AG20443 (cell line): ENCODE measurements at places on chromosomes 1 and 21.

DNA sequence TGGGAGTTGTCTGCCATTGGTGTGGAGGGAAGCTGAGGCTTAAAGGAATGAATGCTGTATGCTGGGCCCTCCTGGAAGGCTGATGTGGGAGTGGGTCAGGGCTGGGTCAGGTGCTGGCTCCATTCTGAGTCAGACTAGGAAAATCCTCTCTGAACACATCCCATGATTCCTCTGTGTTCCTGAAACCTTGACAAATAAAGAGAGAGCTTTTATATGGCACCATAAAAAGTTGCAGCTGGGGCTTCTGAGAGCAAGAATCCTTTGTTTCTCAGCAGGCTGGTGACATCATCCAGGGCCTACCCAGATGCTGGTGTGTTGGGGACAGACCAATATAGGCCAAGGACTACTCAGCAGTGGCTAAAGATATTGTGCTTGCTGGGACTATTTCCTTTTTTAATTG is 27.8 kb upstream of the NFASC start:
- DNase-seq: no peak

DNA sequence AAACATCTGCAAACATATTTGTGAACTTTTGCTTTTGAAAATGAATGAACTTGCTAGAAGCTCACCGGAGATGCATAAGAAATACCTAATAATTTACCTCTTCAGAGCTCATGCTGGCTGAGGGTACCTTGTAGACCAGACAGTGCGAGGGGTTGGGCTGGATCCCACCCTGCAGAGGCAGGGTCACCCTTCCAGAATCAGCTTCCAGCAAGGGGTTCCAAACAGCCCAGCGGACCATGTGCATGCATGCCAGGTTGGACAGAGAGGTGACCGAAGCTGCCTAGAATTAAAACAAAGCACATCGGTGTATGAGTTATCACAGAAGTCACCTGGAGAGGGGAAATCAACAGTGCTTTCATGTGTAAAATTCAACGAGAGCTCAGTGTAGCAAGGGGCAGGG is 59.2 kb downstream of the NPHP4 start:
- DNase-seq: no peak

DNA sequence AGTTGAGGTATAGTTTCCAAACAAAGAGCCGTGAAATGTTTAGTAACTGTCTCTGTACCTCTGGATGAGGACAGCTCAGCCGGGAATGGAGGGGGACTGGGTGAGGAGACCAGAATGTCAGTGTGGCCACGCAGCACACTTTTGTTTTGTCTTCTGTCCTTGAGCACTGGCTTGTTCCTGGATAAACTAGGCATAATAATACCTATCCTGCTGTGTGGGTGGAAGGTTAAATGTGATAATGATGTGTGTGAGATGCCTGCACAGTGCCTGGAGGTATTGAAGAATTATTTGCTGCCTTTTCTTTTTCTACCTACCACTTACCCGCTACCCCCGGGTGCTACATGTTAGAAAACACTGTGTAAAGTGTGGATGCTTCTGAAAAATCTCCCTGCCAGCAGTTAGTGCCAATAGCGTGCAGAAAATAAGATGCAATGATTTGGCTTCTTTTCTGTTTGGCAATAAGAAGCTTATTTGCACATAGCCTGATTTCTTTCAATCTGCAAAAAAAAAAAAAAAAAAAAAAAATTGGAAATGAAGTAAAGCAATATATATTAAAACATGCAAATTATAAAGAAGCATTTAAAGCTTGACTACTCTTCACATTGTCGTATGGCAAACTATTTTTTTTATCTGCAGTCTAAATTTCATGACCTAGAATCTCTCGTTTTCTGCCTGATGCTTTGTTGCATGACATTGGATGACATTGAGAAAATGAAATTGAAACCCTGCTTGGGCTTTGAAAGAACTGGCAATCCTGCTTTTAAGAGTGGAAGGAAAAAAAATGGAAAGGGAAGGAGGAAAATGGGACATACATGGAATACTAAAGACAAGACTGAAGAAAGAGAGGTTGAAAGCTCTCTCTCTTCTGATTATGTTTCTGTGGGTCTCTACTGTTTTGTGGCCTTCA is 89.5 kb downstream of the DISC1 start:
- DNase-seq: no peak

DNA sequence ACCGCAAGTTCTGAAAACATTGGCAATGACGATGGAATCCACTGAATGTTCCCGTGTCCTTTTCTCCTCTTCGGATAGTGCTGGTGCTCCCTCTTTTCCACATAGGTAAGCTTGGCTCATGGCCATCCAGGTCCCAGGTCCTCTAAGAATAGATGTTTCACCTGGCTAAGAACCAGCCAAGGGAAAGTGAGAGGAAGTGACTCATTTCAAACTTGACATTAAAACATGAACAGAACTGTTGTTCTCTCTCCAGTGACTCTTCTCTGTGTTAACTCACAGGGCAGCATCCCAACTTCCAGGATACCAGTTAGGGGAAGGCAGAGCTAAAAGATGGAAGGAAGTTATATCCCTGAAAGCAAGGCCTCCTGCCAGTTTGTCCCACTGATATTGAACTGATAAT is 493.8 kb upstream of the CHRM3 start:
- DNase-seq: no peak

DNA sequence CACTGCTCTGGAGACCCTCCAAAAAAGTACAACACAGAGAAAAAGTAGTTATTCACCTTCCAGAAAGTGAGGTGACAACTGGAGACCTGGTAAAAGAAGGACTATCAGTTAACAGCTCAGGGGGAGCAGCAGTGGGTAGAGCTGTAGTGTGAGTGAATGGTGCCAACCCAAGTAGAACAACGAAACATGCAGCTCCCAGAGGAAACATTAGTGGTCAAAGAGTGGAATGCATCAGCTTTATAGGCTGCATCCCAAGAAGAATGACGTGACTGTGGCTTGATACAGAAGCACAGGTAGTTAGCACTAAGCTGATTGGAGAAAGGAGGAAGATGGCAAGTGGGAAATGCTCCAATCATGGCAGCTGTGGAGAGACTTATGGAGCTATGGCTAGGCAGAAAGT is 275.7 kb upstream of the CAMK1G start:
- DNase-seq: no peak

DNA sequence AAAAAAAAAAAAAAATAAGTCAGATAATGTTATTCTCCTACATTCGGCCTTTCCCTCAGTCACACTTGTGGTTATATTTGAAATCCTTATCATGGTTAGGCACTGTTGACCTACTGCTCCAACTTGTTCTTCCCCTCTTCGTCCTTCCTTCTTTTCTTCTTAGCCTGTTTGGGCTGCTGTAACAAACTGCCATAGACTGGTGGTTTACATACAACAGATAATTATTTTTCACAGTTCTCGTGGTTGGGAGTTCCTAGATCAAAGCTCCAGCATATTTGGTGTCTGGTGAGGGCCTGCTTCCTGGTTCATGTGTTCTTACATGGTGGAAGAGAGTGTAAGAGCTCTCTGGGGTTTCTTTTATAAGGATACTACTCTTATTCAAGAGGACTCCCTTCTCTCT is 73.4 kb downstream of the RABGAP1L start:
- no peak for DNase-seq

GRCh38 chr1:93865253-93865652 is 13.8 kb downstream of the DNTTIP2 start:
- no peak for DNase-seq

GRCh38 chr1:203103216-203103615 is 17.4 kb upstream of the MYOG start:
- DNase-seq: no peak

DNA sequence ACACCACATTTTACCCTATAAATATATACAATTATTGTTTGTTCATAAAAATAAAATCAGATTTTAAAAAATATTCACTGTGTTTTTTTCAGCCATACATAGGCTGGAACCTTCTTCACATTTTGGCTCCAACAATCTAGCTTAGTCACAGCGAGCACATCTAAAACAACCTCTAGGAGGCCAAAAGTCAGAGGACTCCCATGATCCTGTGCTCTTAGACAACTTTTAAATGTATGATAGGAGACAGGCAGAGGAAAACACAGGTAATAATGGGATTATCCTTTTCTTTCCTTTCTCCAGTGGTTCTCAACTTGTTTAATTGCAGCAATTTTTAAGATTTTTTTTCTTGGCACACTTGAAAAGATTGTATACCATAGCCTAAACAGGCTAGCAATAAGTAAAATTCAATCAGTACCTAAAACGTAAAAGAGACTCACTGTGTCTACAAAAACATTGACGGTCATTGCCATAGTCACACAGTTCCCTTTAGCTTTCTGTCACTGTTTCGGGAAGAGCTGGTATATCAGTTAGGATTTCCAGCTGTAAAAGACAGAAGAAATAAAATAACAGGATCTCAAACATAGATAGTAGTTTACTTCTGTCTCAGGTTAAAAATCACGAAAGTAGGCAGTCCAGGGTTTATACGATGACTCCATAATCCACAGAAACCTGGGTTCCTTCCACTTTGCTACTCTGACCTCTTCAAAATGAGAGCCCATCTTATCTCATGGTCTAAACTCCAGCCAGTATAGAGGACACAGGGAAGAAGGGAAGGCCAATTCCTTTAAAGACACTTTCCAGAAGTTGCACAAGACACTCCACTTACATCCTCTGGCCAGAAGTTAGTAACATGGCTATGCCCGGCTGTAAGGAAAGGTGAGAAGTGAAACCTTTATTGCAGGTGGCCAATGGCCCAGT is 39.2 kb upstream of the CR1L start:
- no peak for DNase-seq

DNA sequence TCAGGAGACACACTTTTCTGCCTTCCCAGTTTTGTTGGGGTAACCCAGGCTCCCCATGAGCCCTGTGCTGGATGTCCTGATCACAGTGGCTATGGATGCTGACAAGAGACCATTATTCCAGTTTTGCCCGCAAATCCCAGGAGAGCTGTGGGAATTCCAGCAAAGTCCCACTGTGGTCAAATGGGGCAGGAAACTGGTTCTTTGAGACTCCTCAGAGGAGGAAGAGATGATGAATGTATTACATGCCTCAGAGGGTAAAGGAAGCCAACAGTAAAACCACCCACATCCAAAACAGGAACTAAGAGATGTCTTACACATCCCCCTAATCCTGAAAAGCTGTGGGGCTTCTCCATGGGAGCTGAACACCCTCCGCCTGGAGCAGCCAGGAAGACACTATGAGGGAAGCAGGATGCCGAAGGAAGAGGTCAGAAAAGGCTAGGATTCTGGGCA is 12.8 kb upstream of the MPZL1 start:
- DNase-seq: no peak

GRCh38 chr1:8938232-8938999 is 7.3 kb upstream of the CA6 start:
- no peak for DNase-seq

DNA sequence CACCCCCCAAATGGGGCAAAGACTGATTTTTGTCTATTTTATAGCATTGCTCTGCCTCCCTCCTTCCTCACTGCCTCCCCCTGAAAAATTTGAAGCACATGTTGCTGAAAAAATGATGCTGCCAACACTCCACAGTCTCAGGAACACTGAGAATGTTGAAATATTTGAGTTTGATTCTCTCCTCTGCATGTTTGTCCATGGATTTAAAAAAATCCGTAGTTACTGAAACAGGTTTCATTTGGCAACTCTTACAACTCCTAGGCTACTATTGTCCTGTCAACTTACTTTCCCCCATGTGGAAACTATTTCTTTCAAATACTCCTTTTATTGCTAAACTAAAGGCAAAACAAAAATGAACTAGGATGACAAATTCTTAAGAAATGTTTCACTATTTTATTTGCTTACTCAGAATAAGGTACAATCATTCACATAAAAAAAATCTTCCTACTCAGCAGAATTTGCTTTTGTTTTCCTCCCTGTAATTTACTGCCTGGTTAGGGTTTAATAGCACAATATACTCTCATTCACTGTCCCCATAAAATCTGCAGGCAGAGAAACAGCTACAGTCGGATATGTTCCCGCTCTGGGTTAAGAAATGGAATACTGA is 50.2 kb downstream of the C21orf91 start:
- peak; percentile 14 for DNase-seq

GRCh38 chr21:28431527-28432200 is 561.0 kb downstream of the LTN1 start:
- DNase-seq: no peak

- DNase-seq: no peak
Measured at GRCh38 chr1:31444725-31445448, 31.9 kb downstream of the SERINC2 start.

- no peak for DNase-seq
Measured at GRCh38 chr1:23448846-23449245, 24.3 kb upstream of the TCEA3 start.

GRCh38 chr1:164250365-164250764 is 308.6 kb upstream of the PBX1 start:
- no peak for DNase-seq

DNA sequence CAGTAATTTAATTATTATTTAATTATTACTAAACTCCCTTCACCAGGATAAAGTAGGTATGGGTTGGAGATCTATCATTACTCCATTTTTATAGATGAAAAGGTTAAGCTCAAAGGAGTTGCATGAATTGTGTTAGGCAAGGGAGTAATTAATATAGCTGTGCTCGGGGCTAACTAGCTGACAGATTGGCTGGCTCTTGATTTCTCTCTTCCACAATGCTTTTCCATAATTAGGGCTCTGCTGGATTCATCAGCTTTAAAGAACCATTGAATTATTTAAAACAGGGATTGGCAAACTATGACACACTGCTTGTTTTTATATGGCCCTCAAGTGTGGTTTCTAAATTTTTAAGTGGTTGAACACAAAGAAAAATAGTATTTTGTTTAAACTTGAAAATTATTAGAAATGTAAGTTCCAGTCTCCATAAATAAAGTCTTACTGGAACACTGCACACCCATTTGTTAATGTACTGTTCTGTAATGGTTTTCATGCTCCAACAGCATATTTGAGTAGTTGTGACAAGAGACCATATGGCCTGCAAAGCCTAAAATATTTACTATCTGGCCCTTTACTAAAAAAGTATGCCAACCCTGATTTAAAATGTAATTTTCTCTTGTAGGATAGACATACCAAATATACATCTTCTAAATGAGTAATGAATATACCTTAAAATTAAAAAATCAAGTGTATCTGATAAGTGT is 76.4 kb downstream of the GDAP2 start:
- no peak for DNase-seq

GRCh38 chr1:234476172-234476571 is 2.8 kb downstream of the TARBP1 start:
- DNase-seq: no peak

GRCh38 chr1:110255392-110255787 is 45.3 kb downstream of the KCNC4 start:
- no peak for DNase-seq

GRCh38 chr1:65020774-65021173 is 54.4 kb upstream of the JAK1 start:
- no peak for DNase-seq

DNA sequence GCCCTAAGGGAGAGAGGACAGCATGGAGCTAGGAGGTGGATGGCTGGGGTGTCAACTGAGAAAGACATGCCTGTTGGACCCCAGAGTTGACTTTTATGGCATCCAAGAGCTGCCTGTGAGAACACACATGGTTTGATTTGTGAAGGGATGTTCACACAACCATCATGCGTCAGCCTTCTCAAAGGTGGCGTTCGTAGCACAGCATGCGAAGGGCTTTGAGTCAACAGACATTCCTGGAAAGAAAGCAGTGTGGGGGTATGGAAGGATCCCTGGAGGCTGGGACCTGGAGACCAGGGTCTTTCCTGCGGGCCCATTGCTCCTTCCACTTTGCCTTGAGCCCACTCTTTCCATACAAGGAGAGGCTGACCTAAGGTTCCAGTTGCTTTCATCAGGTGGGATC is 6.4 kb upstream of the WNT3A start:
- no peak for DNase-seq

GRCh38 chr1:175383239-175383638 is 190.7 kb upstream of the KIAA0040 start:
- DNase-seq: no peak
